ENCODE measurements at places on chromosomes 4 and X.

DNA sequence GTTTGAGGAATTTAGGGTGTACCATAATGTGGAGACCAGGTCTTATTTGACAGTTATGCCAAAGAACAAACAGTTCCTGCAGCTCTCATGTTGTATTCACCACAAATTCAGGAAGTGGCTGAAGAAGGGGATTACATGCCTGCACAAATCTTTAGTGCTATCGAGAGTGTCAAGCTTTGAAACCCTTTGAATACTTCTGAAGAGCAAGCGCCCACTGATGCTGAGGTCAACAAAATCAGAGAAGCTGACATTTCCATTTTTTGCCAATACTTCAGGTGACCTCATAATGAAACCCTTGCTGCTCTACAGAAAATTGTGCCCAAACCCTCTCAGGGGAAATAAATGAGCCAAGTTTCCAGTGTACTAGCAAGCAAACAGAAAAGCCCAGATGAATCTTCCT is 28.4 kb downstream of the PAK3 start:
- H3K36me3 ChIP-seq = no peaks in the 10 kb centered on the region
- no peak for DNase-seq
- no peaks in the 10 kb centered on the region for H3K27me3 ChIP-seq
- no peak overlapping the region for H3K4me3 ChIP-seq
- H3K27ac ChIP-seq = no peak overlapping the region

DNA sequence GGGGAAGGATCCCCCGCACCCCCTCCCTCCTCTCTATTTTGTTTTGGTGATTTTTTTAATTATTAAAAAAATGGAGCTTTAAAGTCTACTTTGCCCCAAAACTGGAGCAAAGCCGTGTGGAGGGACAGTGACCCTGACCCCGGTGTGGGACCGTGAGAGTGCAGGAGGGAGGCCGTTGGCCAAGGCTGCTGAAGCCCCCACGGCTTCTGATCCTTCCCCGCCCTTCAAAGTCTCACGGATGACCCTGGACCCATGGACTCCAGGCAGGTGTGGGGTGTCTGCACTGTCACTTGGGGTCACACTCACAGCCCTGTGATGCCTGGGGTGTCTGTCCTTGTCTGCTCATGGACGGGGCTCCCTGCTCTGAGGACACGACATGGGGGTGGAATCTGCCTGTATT is 133.3 kb downstream of the CPZ start:
- H3K27me3 ChIP-seq = no peaks in the 10 kb centered on the region
- no peaks in the 10 kb centered on the region for H3K4me1 ChIP-seq
- H3K27ac ChIP-seq = no peak overlapping the region
- no peaks in the 10 kb centered on the region for H3K36me3 ChIP-seq
- DNase-seq = no peak

DNA sequence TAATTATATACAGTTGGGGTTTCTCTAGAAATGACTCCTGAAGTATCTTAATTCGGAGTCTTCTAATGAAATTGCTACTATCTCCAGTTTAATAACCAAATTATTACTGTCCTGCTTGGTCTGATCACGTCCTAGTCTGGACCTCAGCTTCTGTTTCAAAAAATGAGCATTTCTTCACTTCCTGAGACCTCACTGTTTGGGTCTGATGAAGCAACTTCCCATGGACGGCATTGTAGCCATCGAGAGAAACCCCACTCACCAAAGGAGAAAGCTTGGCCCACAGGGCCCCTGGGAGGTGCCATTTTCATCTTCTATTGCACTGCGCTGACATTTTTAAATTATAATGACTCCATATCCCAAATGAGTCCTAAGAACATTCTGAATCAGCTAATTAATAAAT is 178.0 kb downstream of the MGST2 start:
- no peak overlapping the region for H3K4me3 ChIP-seq
- H3K36me3 ChIP-seq = no peaks in the 10 kb centered on the region
- H3K27me3 ChIP-seq = no peaks in the 10 kb centered on the region
- DNase-seq = no peak
- H3K27ac ChIP-seq = no peak overlapping the region

DNA sequence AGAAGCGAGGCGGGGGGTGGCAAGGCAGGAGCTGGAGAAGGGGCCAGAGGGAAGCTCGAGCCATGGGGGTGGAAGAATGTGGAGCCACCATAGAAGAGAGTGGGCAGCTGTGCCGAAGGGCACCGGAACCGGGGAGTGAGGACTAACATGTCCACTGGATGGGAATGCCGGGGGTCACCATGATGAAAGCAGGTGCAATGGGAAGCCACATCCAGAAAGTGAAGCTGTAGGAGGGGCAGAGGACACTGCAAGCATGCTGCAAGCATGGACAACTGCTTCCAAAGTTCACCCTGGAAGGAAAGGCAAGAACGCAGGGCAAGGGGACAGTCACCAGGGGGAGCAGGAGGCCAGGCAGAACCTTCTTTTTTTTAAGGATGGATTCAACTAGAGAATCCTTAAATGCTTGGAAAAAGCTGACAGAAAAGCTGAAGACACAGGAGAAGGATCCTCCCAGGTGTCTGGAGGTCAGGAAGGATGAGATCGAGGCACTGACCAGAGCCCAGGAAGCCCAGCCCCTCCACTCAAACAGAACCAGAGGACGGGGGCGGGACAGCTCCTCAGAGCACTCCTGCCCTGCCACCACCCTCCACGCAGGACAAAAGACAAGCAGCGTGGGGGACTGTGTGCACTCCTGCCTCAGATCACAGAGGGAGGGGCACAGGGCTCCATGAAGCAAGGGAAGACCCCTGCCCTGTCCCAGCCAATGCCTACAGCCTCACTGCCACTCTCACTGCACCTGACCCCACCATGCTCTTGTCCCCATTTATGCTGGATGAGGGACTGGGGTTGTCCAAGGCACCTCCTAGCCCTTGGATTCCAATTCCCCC is 169.2 kb downstream of the AFAP1 start:
- DNase-seq = no peak
- H3K4me1 ChIP-seq = peaks cover 10% of the 10 kb centered on the region
- H3K4me3 ChIP-seq = no peak overlapping the region
- H3K36me3 ChIP-seq = peaks cover 25% of the 10 kb centered on the region

DNA sequence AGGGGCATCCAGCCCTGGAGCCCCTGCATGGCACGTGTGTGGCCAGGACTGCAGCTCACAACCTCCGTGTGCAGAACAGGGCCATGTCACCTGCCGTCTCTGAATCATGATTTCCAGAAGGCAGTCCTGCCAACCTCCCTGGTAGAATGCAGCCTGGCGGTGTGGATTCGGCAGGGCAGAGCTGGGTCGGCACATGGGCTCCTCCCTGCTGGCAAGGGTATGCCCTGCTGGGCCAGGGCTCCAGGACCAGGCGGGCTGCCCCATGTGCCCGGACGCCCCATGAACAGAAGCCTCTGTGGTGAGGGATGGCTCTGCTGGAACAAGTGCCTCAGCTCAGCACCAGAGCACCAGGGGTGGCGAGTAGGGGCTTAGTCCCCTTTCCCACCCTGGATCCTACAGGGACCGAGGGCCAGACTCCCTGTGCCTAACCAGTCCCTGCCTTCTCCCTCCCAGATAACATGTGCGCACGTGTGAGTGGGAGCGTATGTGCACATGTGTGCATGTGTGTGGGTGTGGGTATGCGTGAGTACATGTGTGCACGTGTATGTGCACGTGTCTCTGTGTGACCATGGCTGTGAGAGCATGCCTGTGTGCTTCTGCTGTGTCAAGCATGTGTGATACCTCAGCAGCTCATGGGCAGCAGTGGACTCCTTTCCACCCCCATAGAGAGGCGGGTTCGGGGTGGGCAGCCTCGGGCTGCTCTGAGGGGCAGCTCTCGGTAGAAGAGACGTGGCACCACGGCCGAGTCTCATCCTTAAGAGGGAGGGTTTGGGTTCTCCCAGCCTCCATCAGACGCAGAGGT is 10.3 kb upstream of the MXD4 start:
- H3K4me3 ChIP-seq = no peak overlapping the region
- no peak overlapping the region for H3K27ac ChIP-seq
- H3K4me1 ChIP-seq = no peaks in the 10 kb centered on the region
- no peak for DNase-seq

DNA sequence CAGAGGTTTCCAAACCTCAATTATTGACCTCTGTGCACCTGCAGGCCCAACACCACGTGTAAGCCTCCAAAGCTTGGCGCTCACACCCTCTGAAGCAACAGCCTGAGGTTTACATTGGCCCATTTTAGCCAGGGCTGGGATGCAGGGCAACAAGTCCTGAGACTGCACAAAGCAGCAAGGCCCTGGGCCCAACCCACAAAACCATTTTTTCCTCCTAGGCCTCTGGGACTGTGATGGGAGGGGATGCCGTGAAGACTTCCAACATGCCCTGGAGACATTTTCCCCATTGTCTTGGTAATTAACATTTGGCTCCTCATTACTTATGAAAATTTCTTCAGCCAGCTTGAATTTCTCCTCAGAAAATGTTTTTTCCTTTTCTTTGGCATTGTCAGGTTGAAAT is 54.9 kb upstream of the CNKSR2 start:
- no peaks in the 10 kb centered on the region for H3K27me3 ChIP-seq
- H3K4me1 ChIP-seq = no peaks in the 10 kb centered on the region
- DNase-seq = no peak
- H3K36me3 ChIP-seq = no peaks in the 10 kb centered on the region

- no peak for DNase-seq
- no peaks in the 10 kb centered on the region for H3K27me3 ChIP-seq
- no peaks in the 10 kb centered on the region for H3K36me3 ChIP-seq
- H3K4me1 ChIP-seq = peaks cover 4% of the 10 kb centered on the region
- no peak overlapping the region for H3K27ac ChIP-seq
- no peak overlapping the region for H3K4me3 ChIP-seq
Measured at GRCh38 chrX:49912086-49912485, 10.3 kb upstream of the CLCN5 start.

- no peak overlapping the region for H3K4me3 ChIP-seq
- no peaks in the 10 kb centered on the region for H3K36me3 ChIP-seq
- no peak for DNase-seq
- H3K27me3 ChIP-seq = no peaks in the 10 kb centered on the region
- H3K27ac ChIP-seq = no peak overlapping the region
Measured at GRCh38 chr4:122894827-122895226, 27.6 kb downstream of the NUDT6 start.

- no peak overlapping the region for H3K4me3 ChIP-seq
- no peak for DNase-seq
- H3K27ac ChIP-seq = no peak overlapping the region
- H3K4me1 ChIP-seq = no peaks in the 10 kb centered on the region
- no peaks in the 10 kb centered on the region for H3K36me3 ChIP-seq
- no peaks in the 10 kb centered on the region for H3K27me3 ChIP-seq
Measured at GRCh38 chr4:163505374-163505773, 10.9 kb downstream of the TMA16 start.

DNA sequence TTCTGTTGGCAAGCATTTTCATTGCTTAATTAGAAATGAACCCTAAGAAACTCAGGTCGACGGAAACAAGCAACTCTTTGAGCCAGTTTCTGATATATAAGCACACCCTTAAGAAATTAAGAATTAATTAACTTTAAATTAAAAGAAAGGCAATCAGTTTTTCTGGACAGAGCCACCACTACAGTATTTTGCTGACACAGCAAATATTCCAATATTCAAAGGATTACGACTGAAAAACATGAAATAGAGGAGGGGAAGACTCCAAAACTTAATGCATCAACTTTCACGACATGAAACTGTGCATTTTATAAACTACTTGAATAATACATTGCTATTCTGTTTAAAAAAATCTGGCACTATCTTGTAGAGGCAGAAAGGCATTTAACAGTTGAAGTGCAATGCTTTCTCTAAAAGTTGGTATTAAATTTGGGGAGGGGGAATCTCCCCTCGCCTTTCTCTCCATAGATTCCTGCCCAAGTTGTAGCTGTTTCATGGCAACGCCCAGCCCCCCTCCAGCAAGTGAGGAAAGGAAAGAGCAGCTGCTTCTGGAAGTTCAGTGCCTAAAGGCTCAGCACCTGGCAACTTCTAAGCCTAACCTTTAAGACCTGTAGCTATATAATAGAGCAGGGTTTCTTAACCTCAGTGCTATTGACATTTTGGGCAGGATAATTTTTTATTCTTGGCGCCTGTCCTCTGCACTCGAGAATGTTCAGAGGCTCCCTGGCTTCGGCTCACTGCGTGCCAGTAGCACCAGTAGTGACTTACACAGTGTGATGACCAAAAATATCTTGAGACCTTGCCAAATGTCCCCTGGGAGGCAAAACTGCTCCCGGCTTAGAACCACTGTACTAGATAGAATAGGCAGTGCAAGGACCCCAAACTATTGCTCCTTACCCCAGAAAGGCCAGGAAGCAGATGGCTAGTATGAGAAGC is 6.7 kb upstream of the ZCCHC18 start:
- H3K4me1 ChIP-seq = peaks cover 3% of the 10 kb centered on the region
- H3K27ac ChIP-seq = no peak overlapping the region
- H3K4me3 ChIP-seq = no peak overlapping the region
- H3K36me3 ChIP-seq = no peaks in the 10 kb centered on the region

- H3K36me3 ChIP-seq = no peaks in the 10 kb centered on the region
- no peaks in the 10 kb centered on the region for H3K4me1 ChIP-seq
- peak overlapping the region; percentile 12 for H3K4me3 ChIP-seq
- H3K27ac ChIP-seq = no peak overlapping the region
Measured at GRCh38 chrX:68686097-68686977, 38.9 kb downstream of the STARD8 start.

DNA sequence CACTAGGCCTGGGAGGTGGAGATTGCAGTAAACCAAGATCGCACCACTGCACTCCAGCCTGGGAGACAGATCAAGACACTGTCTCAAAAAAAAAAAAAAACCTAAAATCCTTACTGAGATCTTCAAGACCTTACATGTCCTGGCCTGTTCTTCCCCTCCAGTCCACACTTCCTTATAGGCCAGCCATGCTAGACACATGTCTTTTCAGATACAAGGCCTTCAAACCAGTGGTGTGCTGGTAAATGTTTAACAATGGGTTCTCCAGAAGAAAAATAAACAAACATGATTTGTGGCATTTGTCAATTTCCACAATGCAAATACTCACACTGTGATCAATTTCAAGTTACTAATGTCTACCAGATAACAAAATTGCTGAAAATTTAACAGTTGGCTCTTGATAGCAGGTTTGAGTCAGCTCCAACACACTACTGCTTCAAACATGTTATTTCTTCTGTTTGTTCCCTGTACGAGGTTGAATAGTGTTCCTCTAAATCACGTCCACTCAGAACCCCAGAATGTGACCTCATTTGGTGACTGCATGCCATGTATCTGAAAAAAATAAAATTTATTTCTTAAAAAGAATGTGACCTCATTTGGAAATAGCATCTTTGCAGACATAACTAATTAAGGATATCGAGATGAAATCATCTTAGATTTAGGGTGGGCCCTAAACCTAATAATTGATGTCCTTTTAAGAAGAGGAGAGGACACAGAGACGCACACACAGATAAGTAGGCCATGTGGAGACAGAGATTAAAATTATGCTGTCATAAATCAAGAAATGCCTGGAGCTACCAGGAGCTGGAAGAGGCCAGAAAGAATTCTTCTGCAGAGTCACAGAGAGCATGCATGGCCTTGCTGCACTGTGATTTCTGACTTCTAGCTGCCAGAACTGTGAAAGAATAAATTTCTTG is 144.4 kb downstream of the ZNF674 start:
- no peak overlapping the region for H3K4me3 ChIP-seq
- no peaks in the 10 kb centered on the region for H3K36me3 ChIP-seq
- H3K27me3 ChIP-seq = no peaks in the 10 kb centered on the region
- no peak for DNase-seq
- no peak overlapping the region for H3K27ac ChIP-seq
- H3K4me1 ChIP-seq = no peaks in the 10 kb centered on the region
